ENCODE measurements at places on chromosomes 6 and 20.

DNA sequence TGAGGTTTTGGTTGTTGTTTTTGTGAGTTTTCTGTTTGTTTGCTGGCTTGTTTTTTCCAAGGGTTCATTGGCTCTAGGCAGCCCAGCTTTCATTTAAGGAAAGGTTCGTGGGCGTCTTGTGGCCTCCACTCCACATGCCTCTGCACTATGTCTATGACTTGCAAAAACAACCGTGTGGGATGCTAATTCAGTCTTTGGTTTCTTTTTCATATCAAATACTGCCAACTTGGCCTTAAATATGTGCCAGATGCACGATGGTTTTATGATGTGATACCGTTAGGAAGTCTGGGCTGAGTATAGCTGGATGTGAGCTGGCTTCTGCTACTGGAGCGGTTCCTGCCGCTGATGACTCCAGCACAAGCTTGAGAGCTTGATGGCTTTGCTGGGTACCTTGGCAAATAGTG lies 96.3 kb downstream of the BMP2 start:
- DNase-seq: no peak

GRCh38 chr6:122770835-122771601 lies 8.5 kb upstream of the FABP7 start:
- DNase-seq: no peak

DNA sequence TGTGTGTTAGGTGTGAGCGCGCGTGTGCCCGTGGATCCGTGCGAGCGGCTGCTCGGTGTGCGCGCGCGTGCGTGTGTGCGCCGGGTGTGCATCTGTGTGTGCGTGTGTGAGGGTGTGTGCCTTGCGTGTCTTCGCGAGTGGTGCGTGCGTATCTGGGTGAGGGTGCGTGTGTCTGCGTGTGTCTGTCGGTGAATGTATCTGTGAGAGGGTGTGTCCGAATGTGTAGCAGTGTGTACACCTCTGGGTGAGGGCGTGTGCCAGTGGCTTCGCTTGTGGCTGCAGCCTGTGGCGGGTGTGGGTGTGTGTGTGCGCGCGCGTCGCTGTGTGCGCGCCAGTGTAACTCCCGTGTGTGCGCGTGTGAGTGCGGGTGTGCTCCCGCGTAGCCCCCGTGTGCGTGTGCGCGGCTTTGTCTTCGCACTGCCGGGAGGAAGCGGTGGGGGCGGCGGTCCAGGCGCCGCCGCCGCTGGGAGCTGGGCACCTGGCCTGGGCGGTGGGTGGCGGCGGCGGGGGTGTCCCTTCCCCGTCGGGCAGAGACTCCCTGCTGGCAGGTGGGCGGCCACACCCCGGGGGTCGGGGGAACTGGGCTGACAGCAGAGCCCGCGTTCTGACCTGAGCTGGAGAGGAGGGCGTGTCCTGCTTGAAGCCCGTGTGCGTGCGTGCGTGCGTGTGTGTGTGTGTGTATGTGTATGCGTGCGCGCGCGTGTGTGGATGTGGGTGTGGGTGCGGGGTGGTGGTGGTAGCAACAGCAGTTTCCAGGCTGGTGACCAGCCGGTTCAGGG lies 61.3 kb upstream of the EPB41L1 start:
- DNase-seq: no peak

DNA sequence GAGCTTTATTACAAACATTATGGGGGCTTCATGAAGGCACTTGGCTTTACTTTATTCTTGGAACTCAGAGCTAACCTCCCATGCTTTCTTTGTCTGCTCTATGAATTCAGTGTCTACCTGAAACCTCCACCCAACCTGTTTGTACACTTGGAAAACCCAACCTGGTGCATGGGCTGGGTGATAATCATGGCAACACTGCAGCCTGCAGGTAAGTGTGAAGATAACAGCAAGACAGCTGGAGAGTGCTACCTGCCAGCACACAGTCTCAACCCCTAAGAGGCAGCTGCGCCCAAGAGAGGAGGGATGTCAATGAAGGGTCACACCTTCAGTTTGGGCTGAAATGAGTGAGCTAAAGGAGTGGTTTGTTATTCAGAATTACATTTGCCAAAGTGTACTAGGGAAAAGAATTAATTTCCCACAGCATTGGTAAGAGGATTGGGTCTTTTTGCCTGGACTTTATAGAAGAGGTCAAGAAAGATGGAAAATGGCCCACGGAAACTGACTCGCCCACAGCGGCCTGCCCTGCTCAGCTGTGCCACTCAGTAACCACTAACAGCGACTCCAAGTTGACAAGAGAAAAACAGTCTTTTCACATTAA lies 24.4 kb downstream of the FOXQ1 start:
- no peak for DNase-seq

GRCh38 chr6:132153221-132153898 lies 202.2 kb upstream of the CCN2 start:
- no peak for DNase-seq

DNA sequence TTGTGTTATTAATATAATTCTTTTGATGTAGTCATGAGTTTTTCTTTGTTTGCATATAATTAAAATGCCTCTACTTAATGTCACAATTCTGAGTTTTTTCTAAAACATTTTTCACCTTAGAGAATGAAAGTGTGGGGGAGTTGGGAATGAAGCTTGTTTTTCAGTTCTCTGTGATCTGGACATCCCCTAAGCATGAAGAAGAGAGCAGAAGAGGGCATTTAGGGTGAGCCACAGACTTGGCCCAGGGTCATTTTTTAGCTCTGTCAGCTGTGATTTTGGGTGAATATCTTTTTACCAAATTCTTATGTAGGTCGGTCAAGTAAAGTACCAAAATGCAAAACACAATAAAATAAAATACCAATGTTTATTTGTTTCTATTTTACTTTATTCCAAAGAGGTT lies 3.9 kb downstream of the OTOR start:
- DNase-seq: no peak

GRCh38 chr6:33828764-33829731 lies 25.2 kb upstream of the MLN start:
- DNase-seq: no peak

GRCh38 chr20:41427833-41428232 lies 61.2 kb upstream of the EMILIN3 start:
- DNase-seq: no peak

- DNase-seq: no peak
Measured at GRCh38 chr6:40666530-40666929, 79.4 kb upstream of the LRFN2 start.

DNA sequence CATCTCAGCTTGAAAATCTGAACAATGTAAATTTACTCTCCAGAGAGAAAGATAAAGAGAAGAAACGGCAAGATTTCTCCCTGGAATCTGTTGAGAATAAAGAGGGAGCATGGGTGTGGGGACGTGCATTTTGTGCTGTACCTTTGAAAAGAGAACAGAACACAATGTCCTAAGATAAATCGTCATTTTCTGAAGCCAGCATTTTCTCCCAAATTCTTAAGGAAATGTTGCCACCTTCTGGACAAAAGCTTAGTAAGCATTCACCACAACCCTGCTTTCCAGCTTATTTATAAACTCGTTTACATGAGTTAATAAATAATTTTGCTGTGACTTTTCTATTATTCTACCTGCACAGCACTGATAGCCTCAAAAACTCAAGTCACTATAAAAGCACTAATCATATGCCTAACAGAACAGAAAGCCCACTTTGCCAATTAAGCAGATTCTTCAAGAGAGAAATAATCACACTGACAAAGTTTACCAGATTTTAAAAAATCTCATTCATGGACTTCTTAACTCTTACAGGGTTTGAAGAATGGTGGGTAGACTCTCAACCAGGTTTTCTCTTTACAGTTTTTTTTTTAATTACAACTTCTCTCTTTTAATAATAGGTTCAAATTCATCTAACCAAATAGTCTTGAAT lies 155.8 kb downstream of the MBOAT1 start:
- DNase-seq: peak; percentile 38

- no peak for DNase-seq
Measured at GRCh38 chr6:90508753-90509152, 78.1 kb downstream of the MAP3K7 start.

- DNase-seq: no peak
Measured at GRCh38 chr6:92682516-92683398, 736.6 kb downstream of the EPHA7 start.

DNA sequence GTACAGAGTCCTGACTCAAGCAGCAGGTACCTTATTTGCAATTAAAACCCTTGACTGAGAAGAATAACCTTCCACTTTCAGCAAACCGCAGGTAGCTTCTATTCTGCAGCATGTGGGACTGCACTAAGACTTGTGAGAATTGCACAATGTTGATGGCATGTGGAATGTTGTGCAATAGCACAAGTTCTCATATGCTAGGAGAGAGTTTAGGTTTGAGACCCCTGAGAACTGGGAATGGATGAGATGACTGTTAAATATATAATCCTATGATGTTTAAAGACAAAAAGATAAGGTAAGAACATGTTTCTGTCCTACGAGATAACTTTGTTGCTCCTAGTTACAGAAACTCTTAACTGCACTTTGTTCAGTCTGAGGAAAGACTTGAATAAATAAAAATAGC lies 194.6 kb downstream of the OTOR start:
- DNase-seq: no peak

GRCh38 chr6:2942914-2943563 lies 28.3 kb downstream of the SERPINB6 start:
- DNase-seq: no peak

DNA sequence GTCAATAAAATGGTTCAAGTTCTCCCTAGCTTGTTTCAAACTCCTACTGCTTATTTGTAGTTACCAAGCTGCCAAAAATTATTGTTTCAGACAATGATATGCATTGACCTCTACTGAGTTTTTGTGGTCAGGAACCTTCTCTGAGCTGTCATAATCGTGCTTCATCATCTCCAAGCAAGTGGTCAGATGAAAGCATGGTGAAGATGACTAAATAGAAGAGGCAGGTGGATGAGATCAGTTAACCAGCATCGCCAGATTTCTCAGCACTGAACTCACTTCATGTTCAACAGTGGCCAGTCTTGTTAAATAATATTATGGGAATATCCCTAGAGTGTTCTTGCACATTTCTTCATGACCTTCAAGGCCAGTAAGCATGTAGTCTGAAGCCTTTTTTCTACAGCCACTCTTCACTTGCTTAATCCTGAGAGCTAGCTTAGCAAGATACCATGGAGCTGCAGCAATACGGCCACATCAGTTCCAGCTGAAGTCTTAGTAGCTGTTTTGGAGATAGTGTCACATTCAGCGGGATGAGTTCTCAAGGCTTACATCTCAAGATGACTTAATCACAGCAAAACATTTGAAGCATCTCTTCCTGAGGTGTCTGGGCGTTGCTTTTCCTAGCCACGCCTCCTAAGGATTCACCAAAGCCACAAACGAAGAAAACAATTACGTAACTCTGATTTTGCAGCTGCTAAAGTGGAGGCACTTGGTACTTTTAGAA lies 101.6 kb upstream of the TMEM30A start:
- DNase-seq: no peak

DNA sequence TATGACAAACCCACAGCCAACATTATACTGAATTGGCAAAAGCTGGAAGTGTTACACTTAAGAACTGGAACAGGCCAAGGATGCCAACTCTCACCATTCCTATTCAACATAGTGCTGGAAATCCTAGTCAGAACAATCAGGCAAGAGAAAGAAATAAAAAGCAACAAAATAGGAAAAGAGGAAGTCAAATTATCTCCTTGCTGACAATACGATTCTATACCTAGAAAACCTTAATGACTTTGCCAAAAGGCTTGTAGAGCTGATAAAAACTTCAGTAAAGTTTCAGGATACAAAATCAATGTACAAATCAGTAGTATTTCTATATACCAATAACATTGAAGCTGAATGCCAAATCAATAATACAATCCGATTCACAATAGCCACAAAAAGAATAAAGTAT lies 32.4 kb downstream of the OR5V1 start:
- no peak for DNase-seq

DNA sequence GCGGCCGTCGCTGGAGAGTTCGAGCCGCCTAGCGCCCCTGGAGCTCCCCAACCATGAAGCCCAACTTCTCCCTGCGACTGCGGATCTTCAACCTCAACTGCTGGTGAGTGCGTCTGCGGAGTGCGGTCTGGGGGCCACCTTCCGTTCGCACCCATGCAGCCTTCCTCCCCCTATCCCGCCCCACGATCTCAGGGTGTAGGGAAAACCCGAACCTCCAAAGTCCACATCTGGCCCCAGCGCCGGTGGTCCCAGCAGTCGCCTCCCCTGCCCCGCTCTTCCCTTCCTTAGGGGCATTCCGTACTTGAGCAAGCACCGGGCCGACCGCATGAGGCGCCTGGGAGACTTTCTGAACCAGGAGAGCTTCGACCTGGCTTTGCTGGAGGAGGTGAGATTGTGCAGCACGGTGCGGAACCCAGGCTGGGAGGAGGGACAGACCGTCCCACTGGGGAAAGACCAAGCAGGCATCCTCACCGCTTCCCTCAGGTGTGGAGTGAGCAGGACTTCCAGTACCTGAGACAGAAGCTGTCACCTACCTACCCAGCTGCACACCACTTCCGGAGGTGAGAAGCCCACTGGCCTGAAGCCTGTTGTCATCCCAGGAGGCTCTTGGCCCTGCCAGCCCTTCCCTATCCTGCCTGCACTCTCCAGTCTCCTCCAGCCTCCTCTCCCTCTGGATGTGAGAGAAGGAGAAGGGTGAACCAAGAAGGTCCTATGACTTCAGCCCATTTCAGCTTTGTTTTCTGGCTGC lies 719 bp downstream of the SMPD2 start:
- no peak for DNase-seq

GRCh38 chr6:125116170-125116569 lies 37.4 kb upstream of the TPD52L1 start:
- no peak for DNase-seq

DNA sequence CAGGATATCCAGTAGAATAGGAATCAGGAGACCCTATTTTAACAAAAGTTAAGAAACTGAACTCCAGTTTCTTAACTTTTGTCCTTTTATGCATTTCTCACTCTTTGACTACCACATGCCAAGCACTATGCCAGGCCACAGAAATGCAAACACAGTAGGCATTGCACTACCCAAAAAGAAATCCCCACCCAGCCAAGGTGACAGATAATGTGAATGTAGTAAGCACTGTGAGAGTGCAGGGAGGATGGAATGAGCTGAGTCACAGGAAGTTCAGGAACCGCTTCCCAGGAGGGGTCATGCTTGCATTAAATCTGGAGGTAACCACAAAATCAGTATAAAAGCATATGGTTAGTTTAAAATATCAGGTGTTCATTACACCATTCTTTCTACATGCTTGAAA lies 20.1 kb upstream of the FAM83C start:
- no peak for DNase-seq

GRCh38 chr20:23647346-23647745 lies 9.6 kb upstream of the CST3 start:
- DNase-seq: no peak
